Activated T-cell treated with anti-CD3 and anti-CD28 coated beads, Interleukin-2, amount 50 U/mL, for 72 hours (primary cell): ENCODE measurements at places on chromosomes 2 and 18. TPM values are rescaled to one million over a fixed set of nuclear protein-coding genes. Genes with fewer than 3 reads are reported as not detected.

SPDYA gene
- total RNA-seq: 1.5 TPM

GRCh38 chr2:229422063-229422462, 151.0 kb upstream of the PID1 start:
- no peak overlapping the region for H3K27ac ChIP-seq
- no peaks in the 10 kb centered on the region for H3K4me1 ChIP-seq
- no peak overlapping the region for H3K4me3 ChIP-seq
- no peaks in the 10 kb centered on the region for H3K36me3 ChIP-seq
- no peak for DNase-seq

RAD51AP2 gene
- not detected for total RNA-seq

FLACC1 gene
- total RNA-seq: 3.3 TPM

DNA sequence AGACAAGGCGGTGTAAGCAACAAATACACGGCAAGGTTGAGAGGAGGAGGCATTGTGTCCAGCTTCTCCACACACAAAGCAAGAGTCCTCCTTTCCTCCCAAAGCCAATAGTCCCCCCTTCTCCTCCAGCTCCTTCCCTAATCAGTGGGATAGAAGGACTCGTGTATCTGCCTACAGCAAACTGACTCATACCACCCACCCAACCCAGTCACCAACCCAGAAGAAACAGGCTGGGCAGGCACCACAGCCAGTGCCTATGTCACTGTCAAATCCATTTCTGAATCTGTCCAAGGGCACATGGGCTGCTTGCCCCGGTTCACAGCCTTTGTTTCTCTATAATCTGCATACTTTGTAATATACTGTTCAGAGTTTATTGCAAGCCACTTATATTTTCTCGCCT, 19.2 kb upstream of the NMS start:
- no peak for DNase-seq
- no peaks in the 10 kb centered on the region for H3K36me3 ChIP-seq
- H3K27ac ChIP-seq: no peak overlapping the region

FEV gene
- total RNA-seq: not detected

DNA sequence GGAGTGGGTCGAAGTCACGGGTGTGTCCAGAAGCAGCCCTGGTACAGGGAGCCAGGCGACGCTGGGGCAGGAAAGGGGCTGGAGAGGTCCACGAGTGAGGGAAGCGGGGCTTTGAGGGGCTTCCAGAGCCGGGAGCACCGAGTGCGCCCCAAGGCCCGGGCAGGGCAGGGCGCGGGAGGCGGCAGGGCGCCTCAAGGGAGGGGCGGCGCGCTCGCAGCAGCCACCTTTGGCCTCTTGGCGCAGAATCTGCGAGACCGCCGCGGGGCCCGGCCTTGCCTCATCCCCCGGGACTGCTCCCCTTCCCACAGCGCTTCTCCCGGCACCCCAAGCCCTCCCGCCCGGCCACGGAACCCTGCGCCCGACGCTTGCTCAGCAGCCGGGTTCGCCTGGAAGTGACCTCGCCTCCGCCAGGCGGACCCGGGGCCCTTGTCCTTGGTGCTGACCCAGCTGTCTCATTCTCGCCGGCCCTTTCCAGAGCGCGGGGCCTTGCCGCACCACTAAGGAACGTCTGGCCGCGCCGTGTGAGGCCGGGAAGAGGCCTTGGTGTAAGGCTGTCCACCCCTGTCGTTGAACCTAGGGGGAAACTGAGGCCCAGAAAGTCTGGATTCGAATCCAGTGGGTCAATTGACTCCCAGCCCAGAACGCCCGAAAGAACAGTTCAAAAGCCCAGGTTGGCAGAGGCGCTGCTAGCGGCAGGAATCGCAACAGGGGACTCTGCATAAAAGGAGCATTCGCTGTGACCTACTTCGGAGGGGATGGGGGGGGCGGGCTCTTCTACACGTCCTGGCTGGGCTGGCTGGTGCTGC, 584 bp upstream of the DNER start:
- no peak overlapping the region for H3K27ac ChIP-seq
- peaks cover 55% of the 10 kb centered on the region for H3K27me3 ChIP-seq
- H3K36me3 ChIP-seq: no peaks in the 10 kb centered on the region
- DNase-seq: peak; percentile 59

- DNase-seq: no peak
- no peak overlapping the region for H3K27ac ChIP-seq
- H3K36me3 ChIP-seq: no peaks in the 10 kb centered on the region
- H3K4me3 ChIP-seq: no peak overlapping the region
- H3K4me1 ChIP-seq: peaks cover 6% of the 10 kb centered on the region
Measured at GRCh38 chr18:59048048-59048363, 91.7 kb upstream of the SEC11C start.

GRCh38 chr2:203637471-203638167, 68.8 kb upstream of the CD28 start:
- DNase-seq: no peak
- no peak overlapping the region for H3K27ac ChIP-seq
- H3K36me3 ChIP-seq: no peaks in the 10 kb centered on the region
- H3K4me3 ChIP-seq: peak overlapping the region; percentile 2

DNA sequence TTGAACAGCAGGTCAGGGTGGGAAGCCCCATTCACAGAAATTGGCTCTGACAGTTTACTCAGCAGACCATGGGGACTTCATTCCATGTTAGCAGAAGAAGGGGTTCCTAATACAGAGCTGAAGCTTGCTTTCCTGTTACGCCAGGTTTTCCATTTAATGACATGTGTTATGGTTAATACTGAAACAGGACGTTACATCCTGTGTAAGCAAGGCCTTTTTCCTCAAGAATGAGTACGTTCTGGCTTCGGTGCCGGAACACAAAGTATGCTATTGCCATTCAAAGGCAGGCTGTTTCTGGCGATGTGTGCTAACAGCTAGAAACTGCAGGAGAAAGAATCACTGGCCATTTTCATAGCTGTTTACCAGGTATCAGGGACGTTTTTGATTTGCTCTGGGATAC, 190.4 kb downstream of the SNTG2 start:
- peaks cover 7% of the 10 kb centered on the region for H3K27me3 ChIP-seq
- H3K4me3 ChIP-seq: no peak overlapping the region
- H3K4me1 ChIP-seq: peaks cover 44% of the 10 kb centered on the region
- no peak overlapping the region for H3K27ac ChIP-seq

DHRS9 gene
- total RNA-seq: 6.3 TPM

DNA sequence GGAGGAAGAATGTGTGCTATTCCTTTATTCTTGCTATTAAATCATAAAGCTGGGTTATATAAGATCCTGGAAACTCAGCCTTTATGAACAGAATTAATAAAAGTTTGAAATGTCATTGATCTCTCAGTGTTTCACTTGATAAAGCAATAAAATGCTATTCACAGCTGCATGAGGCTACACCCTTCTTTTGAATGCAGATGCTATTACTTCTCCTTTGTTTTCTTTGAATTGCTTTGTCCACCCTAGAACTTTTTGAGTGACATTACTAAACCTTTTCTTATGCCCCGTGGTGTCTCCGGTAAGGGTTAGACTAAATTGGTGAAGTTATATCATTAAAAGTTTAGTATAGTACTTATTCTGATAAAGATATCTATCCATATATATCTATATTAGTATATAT, 18.9 kb downstream of the SERPINB5 start:
- no peak overlapping the region for H3K27ac ChIP-seq
- no peak overlapping the region for H3K4me3 ChIP-seq
- H3K36me3 ChIP-seq: no peaks in the 10 kb centered on the region
- peaks cover 7% of the 10 kb centered on the region for H3K27me3 ChIP-seq
- DNase-seq: no peak

TFPI gene
- total RNA-seq: 0.19 TPM

- no peaks in the 10 kb centered on the region for H3K36me3 ChIP-seq
- DNase-seq: no peak
- H3K4me1 ChIP-seq: no peaks in the 10 kb centered on the region
Measured at GRCh38 chr2:65754219-65754618, 321.8 kb upstream of the SPRED2 start.

DNA sequence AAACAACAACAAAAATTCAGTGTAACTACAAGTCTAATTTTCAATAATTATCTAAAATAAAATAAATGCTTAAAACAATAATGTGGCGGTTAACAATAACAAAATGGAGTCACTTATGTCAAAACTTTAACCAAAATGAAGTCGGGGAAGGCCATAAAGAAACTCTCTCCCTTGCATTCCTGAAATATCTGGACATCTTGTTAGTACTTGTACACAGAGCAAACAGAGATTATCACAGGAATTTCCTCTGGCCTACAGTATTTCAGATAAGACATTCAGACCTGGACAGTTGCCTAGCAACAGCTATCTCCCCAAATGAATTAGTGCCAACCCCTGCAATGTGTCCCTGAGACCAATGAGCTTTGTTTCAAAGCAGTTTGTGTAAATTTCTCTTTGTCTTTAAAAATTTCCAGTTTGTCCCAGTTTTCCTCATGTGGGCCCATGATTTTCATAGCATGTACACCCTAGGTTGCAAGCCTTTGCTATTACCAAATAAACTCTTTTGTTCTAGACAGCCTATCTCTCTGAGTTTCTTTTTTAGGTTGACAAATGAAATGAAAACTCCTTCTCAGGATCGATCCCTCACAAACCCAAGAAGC, 68.6 kb downstream of the EXOC6B start:
- H3K4me1 ChIP-seq: no peaks in the 10 kb centered on the region
- H3K4me3 ChIP-seq: no peak overlapping the region
- no peaks in the 10 kb centered on the region for H3K27me3 ChIP-seq

DNA sequence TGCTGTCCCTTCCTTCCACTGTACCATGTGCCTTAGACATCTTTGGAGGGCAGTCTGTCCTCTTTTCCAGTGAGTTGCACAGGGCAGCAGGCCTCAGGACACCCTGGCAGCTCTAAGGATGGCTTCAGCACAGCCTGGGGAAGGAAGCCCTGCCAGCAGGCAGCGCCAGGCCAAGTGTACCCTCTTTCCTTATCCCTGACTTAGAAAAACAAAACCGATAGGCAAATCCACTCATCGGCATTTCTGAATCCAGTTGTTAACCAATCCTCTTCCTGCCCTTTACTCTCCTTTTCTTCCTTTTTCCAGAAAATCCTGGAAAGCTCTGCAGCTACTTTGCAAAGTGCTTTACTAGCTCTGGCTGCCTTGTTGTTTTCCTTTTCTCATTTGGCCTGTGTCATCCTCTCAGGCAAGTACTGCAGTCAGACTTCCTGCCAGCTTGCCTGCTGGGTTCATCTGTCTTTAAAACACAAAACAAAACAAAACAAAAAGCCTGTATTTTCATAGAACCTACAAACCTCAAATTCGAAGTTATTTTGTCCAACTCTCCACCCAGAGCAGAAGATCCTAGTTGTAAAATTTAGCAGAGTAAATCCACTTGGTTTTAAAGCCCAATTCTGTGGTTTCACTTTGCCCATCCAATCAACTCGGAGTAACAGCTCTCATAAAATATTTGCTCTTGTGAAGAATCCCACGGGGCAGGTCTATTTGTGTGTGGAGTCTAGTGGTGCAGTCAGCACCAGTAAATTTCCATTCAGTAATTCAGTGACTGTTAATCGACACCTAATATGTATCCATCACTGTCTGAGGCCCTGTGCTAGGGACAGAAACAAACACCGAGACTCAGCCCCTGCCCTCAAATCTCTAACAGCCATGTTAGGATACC, 45.2 kb downstream of the PCBP1 start:
- no peaks in the 10 kb centered on the region for H3K27me3 ChIP-seq
- DNase-seq: peak; percentile 58
- H3K4me1 ChIP-seq: peaks cover 93% of the 10 kb centered on the region
- H3K27ac ChIP-seq: peak overlapping the region; percentile 97

DNA sequence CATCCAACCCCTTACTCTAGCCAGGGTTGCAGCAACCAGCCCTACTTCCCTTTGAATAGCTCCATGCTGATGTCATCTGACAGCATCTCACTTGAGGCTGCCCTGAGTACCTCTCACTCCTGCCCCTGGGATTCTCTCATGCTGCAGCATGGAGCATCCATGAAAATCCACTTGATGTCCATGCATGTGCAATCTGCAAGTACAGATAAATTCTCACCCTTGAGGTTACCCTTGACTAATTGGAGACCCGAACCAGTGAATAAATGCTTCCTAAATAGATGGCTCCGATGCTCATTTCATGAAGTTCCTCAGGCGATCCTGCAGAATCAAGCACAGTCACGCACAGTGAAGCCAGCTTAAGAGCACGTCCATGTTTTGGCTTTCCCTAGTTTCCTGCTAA, 298.3 kb downstream of the RBM43 start:
- H3K4me3 ChIP-seq: no peak overlapping the region
- H3K27ac ChIP-seq: no peak overlapping the region
- H3K36me3 ChIP-seq: peaks cover 1% of the 10 kb centered on the region
- no peaks in the 10 kb centered on the region for H3K27me3 ChIP-seq
- DNase-seq: no peak

DNA sequence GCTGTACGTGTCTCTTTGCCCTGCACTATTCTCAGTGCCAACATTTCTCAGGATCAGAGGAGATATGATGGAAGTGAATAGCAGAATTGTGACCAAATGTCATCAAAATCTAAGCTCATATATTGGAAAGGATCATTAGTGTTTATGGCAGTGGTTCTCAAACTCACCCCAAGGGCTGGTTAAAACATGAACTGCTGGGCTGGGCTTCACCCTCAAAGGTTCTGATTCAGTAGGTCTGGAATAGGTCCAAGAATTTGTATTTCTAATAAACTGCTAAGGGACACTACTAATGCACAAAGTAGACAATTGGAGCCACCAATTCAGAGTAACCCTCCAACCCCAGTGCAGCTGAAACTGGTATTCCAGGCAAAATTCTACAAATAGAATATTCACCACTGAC, 317.9 kb upstream of the UBE2E3 start:
- H3K4me3 ChIP-seq: no peak overlapping the region
- H3K27me3 ChIP-seq: peaks cover 8% of the 10 kb centered on the region
- DNase-seq: no peak
- H3K4me1 ChIP-seq: no peaks in the 10 kb centered on the region
- H3K36me3 ChIP-seq: no peaks in the 10 kb centered on the region
- H3K27ac ChIP-seq: no peak overlapping the region

- H3K36me3 ChIP-seq: no peaks in the 10 kb centered on the region
- H3K27me3 ChIP-seq: peaks cover 14% of the 10 kb centered on the region
- no peak overlapping the region for H3K4me3 ChIP-seq
- no peak overlapping the region for H3K27ac ChIP-seq
Measured at GRCh38 chr2:20935168-20935775, 108.6 kb downstream of the APOB start.

- no peak overlapping the region for H3K4me3 ChIP-seq
- DNase-seq: no peak
- no peak overlapping the region for H3K27ac ChIP-seq
- no peaks in the 10 kb centered on the region for H3K27me3 ChIP-seq
Measured at GRCh38 chr2:221792971-221793521, 220.9 kb upstream of the EPHA4 start.

CABLES1 gene
- total RNA-seq: 5.5 TPM

DNA sequence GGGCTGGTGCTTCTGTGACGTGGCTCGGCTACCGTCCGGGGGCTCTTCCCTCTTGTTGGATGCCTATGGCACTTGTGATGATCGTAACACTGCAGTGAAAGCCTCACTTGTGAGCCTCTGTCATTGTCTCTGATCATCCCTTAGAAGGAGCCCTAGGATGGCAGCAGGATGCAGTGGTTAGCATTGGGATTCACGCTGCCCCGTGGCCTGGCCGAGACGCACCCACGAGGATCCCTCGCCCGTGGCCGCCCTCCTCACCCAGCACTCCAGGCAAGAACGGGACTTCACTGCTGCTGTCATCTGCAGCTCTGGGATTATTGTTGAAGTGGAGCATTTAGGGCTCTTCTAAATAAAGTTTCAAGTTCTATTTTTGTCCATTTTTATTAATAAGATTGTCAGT, 46.8 kb upstream of the CTDP1 start:
- peaks cover 7% of the 10 kb centered on the region for H3K36me3 ChIP-seq
- no peak for DNase-seq

GRCh38 chr2:217614498-217614897, 388.3 kb downstream of the TNS1 start:
- H3K36me3 ChIP-seq: no peaks in the 10 kb centered on the region
- peak overlapping the region; percentile 62 for H3K27ac ChIP-seq
- H3K27me3 ChIP-seq: no peaks in the 10 kb centered on the region

- H3K27ac ChIP-seq: peak overlapping the region; percentile 43
- peaks cover 6% of the 10 kb centered on the region for H3K4me1 ChIP-seq
- H3K4me3 ChIP-seq: no peak overlapping the region
- H3K27me3 ChIP-seq: no peaks in the 10 kb centered on the region
- peak; percentile 5 for DNase-seq
Measured at GRCh38 chr2:215949991-215950404, 63.4 kb downstream of the MREG start.
